Astrocyte of the hippocampus (primary cell): ENCODE measurements at places on chromosomes 7 and 10.

- DNase-seq: peak; percentile 99
These were observed 32.8 kb downstream of the IL15RA start for GRCh38 chr10:5944389-5945189.

DNA sequence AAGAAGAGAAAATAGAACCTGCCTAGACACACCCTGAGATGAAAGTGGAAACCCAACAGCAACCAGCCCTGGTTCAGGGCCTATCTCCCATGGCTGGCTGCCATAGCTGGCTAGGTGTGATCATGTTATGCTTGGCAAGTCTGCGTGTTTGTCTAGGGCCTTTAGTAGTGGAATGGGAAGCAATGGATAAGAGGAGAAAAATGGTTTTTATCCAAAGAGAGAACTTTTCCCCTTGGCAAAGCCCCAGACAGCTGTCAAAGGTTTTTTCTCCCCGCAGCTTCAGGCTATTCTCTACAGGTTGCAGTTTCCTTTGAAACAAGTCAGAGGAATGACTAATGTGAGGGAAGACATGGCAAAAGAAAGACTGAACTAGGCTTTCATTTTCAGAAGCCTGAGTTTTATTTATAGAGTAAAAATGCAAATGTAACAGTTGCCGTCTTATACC lies 161.5 kb downstream of the SEMA3D start:
- DNase-seq: peak; percentile 61

DNA sequence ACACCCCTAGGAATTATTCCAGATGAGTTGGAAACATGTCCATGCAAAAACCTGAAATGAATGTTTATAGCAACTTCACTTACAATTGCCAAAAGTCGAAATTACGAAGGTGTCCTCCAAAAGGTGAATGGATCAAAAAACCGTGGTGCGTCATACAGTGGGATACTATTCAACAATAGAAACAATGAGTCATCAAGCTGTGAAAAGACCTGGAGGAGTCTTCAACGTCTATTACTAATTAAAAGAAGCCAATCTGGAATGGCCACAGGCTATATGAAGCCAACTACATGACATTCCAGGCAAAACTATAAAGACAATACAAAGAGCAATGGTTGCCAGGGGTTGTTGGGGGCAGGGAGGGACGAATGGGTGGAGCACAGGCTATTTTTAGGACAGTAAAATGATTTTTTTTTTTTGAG lies 12.6 kb upstream of the PPP2R2D start:
- DNase-seq: no peak

GRCh38 chr10:69573056-69573806 lies at the start of gene NEUROG3:
Gene NEUROG3 (minus strand): TSS chr10:69573422. CDS start chr10:69573043, 379 bp downstream.
- no peak for DNase-seq

GRCh38 chr10:132385389-132385667 lies 11.7 kb upstream of the PWWP2B start:
- DNase-seq: no peak

GRCh38 chr10:93893646-93894515 lies at the start of gene SLC35G1:
Gene SLC35G1 (plus strand): TSS chr10:93893978. CDS start chr10:93894034, 56 bp downstream.
- peak; percentile 89 for DNase-seq

DNA sequence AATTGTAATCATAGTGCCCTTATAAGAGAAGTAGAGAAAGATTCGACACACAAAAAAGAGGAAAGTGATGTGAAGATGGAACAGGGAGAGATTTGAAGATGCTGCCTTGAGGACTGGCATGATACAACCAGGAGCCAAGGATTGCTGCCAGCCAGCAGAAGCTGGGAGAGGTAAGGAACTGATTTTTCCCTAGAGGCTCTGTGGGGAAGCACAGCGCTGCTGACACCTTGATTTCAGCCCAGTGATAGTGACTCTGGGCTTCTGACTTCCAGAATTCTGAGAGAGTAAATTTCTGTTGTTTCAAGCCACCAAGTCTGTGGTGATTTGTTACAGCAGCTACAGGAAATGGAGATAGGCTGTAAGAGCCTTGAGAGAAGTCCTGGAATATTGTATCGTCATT lies 98.2 kb downstream of the RAB11FIP2 start:
- no peak for DNase-seq

DNA sequence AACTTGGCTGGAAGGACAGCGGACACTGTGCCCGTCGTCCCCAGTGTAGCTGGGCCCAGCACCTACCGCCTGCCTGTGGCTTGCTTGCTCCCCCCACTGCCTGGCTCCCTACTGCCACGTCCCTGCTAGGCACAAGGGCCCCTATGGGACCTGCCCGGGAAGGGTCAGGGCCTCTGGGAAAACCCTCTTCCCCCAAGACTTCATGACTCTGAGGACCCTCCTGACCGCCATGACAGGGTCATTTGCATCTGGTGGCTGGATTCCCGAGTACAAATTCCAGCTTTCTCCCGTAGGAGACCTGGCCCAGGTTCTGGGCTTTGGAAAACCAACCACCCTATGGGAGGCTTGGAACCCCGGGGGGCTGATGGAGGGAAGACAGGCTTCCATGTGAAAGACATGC lies 1.4 kb upstream of the MMD2 start:
- no peak for DNase-seq

- DNase-seq: no peak
These were observed 8.0 kb downstream of the CALHM3 start for GRCh38 chr10:103470761-103471653.

- DNase-seq: no peak
These were observed 7.3 kb upstream of the FOXL3 start for GRCh38 chr7:282621-283020.

GRCh38 chr10:102460836-102461186 lies 9.5 kb upstream of the C10orf95 start:
- no peak for DNase-seq

DNA sequence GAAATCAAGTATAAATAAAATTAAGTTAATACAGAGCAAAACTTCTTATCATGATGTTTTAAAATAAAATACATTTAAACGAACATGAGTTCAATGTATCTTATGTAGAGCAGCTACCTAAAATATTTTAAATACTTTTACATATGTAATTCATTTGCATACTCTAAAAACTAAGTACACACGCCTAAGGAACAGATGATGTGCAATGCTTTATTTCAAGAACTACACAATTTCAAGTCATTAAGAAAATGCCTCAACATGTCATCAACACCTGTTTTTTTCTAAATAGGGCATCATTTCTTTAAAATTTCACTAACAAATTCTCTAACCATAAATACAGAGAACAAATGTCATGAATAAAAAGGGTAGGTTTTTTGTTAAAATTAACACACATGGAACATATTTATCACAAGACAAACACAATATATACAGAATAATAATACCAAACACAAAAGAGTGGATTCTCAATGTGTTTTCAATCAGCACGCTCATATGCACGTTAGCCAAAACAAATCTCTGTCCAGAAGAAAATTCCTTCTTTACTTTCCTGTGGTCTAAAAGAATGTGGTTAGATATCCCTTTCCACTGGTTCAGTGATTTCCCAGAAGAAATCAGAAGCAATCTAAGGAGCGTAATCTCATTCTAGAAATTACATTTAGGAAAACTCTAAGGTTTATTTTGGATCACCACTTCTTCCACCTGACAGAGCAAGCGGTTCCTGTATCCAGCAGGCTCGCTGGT lies 73.0 kb upstream of the PFKP start:
- DNase-seq: peak; percentile 67

GRCh38 chr7:3537210-3537875 lies 236.3 kb downstream of the SDK1 start:
- peak; percentile 62 for DNase-seq

- no peak for DNase-seq
These were observed 164.6 kb upstream of the WNT16 start for GRCh38 chr7:121164247-121164646.

DNA sequence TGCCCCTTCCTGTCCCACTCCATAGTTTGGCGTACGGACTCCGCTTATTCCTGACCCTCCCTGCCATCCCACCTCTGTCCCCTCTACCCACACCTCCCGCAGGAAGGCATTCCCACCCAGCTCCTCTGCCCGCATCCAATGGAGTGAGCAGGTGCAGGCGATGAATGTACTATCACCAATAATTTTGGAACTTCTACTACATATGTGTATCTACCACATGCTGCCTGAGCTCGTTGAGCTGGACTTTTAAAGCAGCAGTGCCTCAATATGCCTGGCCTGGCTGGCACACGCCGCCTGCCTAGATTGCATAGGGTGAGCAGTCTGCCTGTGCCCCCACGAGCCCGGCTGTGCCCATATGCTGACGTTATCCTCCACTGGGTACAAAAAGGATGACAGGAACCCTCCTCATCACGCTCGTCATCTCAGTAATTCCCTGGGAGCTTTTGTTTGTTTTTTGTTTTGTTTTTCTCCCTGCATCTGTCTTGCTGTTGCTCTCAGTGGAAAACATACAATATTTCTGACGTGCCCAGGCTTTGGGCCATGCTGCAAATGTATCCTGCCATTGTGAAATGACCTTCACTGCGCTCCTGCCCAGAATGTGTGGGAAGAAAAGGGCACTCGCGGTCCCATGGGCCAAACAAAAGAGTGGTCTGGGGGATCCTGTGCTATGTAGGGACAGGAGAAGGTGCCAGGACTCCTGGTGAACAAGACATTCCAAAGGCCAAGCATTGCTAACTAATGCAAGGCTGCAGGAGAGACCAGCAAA lies 302.8 kb downstream of the PTPRN2 start:
- no peak for DNase-seq

DNA sequence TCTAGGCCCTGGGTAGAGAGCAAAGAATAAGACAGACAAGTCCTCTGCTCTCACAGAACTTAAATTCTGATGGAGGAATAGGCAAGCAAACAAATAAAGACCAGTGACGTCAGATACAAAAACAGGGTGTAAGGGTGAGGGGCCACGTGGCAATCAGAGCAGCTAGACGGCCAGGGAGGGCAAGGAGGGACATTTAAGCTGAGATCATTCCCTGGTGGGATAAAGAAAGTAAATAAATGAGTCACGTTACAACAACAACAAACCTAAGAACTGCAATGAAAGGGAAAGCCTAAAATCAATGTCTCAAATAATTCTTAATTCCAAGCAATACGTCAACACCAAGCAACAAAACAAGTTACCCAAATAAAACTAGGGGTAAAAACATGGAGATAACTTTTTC lies 21.8 kb downstream of the STN1 start:
- peak; percentile 55 for DNase-seq

GRCh38 chr10:98141484-98142073 lies 7.1 kb downstream of the R3HCC1L start:
- DNase-seq: no peak

DNA sequence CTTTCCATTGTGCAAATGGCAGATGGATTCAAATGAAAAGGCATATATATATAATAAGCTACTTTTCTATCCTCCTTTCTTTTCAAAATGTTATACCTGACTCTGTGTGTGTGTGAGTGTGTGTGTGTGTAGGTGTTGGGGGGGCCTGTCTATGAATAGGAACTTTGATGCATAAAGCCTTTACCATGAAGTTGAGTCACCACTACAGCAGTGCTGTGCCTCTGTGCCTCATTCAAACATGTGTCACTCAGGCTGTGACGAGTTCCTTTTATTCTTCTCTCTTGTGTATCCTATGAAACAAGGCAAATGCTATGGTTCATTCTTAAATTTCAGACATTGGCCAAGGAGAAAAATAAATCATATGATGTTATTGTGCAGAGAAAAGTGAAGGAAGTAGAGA lies 52.7 kb upstream of the DKK1 start:
- no peak for DNase-seq
